NCI-H1436 treated with DMSO at 0.1 percent for 48 hours (cell line): ENCODE measurements at places on chromosomes 16 and 17.

- no peak for DNase-seq
These were observed 528 bp downstream of the TERB1 start for GRCh38 chr16:66800856-66801255.

DNA sequence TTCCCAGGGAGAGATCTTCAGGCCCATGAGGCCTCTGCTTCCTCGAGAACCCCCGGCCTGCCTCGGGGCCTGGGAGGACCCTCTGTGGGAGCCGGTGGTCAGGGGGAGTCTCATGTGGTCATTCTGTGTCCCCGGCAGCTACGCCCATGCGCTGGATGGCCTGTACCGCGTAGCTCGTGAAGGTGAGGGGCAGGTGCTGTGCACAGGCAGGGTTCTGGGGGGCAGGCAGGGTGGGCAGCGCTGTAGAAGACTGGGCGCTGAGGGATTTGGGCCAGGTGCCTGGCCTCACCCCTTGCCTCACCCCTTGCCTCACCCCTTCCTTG is 4.6 kb downstream of the SLC25A10 start:
- DNase-seq, result no peak

DNA sequence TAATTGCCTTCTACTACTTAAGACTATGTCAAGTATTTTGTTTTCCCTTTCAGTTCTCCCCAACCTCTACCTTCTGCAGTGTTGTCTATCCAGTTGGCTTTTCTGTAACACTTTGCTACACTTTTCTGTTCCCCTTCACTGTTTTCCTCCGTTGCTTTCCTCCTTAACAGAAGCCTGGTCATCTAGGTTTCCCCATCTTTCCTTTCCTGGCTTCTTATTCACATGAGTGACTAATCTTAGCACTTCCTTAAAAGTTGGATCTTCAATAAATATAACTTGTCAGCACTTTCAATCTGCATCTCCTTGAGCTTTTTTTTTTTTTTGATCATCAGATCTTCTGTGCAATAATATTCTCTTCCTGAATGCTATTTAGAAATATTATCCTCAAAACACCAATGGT is 2.8 kb upstream of the SLFN11 start:
- no peak for DNase-seq

GRCh38 chr17:77827039-77827438 is 131.5 kb upstream of the TNRC6C start:
- no peak for DNase-seq

GRCh38 chr16:85253084-85253941 is 141.0 kb upstream of the CIBAR2 start:
- DNase-seq, result no peak

DNA sequence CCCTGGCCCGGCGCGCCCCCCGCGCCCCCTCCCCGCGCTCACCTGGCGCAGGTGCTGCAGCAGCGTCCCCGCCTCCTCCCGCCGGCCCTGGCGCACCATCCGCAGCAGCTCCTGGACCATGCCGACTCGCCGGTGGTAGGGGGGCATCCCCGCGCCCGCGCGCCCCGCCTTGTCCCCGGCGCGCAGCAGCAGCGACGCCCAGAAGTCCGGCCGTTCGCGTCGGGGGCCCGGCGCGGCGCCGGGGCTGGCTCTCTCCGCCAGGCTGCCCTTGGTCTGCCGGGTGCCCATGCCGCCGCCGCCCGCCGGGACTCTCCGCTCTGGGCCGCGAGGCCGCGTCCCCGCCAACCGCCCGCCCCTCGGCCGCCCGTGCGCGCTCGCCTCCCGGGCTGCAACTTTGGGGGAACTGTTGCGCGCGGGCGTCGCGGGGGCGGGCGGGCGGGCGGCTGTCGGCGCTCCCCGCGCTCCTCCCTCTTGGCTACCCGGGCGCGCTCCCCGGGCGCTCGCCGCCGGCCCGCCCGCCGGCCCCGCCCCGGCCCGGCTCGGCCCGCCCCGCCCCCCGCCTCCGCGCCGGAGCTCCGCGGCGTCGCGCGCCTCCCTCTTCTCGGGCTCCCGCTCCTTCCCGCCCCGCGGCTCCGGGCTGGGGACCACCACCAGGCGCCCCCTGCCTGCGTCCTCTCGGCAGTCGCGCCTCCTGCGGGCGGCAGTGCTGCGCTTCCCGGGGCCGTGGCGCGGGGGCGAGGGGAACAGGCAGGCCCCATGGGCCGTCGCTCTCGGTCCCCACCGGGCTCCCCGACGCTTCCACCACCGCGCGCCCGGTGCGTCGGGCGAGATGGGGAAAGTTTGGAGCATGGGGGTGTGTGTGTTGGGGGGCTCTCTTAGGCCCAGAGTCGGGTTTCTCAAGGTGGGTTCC is at the start of gene LRRC75A:
TSS of gene LRRC75A (minus strand) at position 491 of the 910 bp plus-strand sequence. CDS start at position 288, 203 bp downstream.
- no peak for DNase-seq

DNA sequence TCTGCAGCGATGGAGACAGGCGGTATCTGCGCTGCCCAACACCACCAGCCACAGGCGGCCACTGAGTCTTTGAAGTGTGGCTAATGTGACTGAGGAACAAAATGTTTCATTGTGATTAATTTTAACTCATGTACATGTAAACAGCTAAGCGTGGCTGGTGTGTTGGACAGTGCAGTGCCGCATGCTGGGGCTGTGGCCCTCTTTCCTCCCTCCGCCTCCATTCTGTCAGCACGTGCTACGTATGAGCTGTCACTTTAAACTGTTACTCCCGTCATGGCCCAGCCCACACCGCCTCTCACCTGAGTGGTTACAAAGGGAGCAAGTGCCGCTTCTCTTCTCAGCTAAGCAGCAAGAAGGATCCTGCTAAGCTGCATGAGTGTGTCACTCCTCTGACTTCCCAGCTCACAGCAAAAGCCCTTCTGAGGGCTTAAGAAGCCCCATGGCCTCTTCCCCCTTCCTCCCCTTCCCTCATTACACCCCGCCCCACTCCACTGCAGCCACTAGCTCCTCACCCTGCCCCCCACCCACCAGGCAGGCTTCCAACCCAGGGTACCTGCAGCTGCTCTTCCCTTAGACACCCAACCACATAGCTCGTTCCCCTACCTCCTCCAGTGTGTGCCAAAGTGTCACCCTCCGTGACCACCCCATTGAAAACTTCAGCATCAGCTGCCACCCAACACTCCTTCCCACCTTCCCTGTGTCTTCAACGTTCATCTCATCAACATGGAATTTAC is 15.0 kb downstream of the HASPIN start:
- no peak for DNase-seq

GRCh38 chr16:5850632-5851392 is 753.2 kb upstream of the EEF2KMT start:
- DNase-seq, result no peak

DNA sequence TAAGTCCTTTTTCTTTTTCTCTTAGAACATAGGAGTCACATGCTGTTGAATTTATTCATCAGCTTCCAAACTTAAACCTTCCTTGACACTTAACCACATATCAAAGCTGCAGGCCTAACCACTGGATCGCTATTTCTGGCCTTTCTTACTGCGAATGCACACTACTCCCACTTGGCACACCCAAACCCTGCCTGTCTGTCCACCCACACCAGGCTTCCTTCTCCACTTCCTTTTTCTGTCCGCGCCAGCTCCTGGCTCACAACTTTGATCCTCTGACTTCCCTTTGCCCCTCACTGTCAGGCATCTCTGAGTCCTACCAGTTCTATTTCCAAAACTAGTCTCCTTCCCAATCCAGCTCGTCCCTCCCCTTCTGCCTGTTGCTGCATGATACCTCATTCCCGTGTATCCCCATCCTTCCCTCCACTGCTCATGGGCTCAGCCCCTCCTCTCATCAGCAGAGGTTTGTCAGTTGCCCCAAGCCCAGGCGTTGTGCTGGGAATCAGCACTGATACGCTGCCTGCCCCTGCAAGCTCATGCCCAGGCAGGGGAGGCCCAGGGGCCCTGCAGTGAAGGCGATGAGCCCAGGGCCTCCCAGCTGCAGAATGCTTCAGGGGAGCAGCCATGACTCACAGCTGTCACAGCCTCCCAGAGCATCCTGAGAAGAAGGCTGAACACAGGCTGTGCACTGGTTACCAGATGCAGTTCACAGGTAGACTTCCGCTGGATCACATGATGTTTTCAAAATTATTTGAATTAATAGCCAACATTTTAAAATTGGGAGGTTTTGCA is 179.8 kb downstream of the KATNIP start:
- no peak for DNase-seq

DNA sequence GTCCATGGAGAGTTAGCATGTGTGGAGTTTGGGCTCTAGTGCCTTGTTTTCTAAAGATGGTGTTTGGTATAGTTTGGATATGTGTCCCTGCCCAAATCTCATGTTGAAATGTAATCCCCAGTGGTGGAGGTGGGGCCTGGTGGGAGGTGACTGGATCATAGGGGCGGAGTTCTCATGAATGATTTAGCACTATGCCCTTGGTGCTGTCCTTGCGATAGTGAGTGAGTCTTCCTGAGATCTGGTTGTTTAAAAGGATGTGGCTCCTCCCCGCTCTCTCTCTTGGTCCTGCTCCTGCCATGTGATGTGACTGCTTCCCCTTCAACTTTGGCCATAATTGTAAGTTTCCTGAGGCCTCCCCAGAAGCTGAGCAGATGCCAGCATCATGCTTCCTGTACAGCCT is 8.9 kb upstream of the ZNF19 start:
- no peak for DNase-seq

- DNase-seq, result no peak
These were observed 178.0 kb downstream of the WWOX start for GRCh38 chr16:78277321-78278055.

GRCh38 chr17:70366386-70366785 is 197.1 kb downstream of the KCNJ2 start:
- no peak for DNase-seq

GRCh38 chr17:65457183-65457582 is 104.3 kb downstream of the AXIN2 start:
- no peak for DNase-seq
